ENCODE measurements at places on chromosomes 4 and X.
A peak's percentile ranks its signal among the peaks of the same experiment; 100 is the strongest.

DNA sequence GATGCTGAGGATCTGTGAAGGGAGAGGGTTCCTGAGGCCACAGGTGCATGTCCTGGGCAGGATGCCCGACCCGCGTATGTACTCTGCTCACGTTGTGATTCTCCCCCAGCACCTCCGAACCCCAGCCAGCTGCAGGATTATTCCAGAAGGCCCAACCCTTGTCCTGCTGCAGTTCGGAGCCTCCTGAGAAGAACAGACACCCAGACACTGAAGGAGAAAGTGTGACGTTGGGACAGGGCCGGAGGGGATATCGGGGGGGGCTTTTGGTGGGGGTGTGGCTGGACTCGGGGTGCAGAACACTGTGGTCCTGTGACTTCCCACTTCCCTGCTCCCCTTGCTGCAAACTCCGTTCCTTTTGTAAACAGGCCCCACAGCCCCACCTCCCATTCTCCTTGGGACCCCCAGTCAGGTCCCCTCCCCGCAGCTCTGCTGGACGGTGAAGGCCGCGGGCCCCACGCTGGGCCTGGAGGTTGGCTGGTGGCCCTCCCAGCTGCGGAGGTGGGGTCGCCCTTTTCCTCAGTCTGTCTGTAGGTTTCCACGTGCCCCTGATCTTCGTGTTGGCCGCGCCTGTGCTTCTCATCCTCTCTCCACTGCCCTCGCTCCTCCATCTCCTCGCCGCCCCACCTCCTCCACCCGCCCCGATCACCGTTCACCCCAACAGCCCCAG, 83.0 kb upstream of the ADRA2C start:
- DNase-seq, result no peak

GRCh38 chr4:6701371-6701770, 7.7 kb downstream of the S100P start:
- DNase-seq, result no peak

DNA sequence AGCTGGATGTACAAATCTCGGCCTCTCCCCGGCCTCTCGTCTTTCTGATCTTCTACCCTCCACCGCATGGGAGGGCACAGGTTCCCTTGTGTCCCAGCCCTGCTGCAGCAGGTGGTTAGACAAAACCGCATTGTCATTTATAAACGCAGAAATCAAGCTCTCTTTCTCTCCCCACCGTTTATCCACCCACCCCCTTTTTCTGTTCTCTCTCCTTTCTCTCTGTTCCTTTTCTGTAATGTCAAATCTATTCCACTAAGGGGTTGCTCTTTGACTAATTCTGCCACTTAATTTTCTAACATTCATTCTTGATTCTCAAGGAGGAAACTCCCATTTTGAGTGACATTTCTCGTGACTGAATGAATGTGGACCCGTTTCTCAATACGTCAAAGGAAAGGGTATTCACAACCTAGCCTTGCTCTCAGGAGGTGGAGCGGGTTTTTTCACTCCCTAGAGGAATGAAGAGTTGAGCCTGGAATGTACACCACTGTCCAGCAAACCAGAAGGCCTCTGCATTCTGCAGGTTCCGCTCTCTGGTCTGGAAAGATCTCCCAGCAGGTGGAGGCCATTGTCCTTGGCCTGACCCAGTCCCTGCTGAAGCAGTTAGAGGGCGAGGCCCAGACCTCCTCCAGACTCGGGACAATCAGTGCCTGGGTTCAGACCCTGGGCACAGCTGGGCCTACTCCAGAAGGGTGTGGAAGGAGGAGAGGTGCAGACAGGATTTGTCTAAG, 70.9 kb upstream of the ENPP6 start:
- no peak for DNase-seq

DNA sequence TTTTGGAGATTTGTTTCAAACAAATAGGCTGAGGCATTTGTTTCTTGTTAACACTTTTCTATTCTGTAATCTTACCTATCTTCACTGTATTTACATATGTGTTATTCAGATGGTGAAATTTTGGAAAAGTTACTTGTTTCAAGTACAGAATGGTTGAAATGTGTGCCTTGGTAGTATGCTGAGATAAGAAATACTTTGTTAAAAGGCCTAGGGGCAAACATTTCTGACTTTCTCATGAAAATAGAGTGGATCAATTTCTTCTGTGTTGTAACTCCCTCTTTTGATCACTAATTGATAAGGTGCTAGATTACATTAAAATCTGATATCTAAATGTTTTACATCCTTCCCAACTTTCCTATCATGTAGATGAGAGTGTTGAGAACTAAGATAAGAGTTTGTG, 18.1 kb downstream of the USO1 start:
- no peak for DNase-seq

- no peak for DNase-seq
Measured at GRCh38 chrX:45765767-45766166, 565.1 kb upstream of the DIPK2B start.

DNA sequence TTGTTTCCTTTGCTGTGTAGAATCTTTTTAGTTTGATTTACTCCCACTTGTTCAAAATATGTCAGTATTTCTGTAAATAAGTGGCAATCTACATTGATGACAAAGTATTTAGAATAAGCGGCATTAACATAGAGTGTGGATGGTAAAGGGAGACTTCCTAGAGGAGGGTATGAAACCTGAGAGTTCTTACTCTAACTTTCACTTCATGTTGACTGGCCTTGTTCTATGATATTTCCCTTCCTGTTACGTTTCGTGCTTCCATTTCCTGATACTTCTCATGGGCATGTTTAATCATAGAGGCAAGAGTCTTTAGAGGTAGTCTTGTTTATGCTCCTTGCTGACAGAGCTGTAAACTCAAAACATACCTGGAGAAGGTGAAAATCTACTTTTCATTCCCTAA, 408.9 kb downstream of the GLUD2 start:
- DNase-seq, result no peak

GRCh38 chr4:123453061-123453680, 56.6 kb downstream of the SPRY1 start:
- DNase-seq, result no peak

DNA sequence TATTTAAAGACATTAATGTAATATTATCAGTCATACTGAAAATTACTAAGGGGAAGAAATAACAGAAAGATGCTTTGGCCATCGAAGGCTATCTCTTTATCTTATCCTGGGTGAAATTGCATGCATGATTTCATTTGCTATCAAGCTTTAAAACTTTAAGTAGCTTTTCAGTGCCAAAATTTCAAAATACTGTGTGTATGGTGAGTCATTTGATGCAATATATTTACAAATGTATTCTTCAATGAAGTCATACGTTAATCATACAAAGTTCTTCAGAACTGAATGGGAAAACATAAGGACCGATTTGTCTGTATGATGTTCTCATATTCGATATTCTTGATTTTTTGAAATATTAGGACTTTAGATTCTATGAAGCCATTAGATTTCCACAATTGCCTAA, 1295.8 kb upstream of the AGA start:
- no peak for DNase-seq

DNA sequence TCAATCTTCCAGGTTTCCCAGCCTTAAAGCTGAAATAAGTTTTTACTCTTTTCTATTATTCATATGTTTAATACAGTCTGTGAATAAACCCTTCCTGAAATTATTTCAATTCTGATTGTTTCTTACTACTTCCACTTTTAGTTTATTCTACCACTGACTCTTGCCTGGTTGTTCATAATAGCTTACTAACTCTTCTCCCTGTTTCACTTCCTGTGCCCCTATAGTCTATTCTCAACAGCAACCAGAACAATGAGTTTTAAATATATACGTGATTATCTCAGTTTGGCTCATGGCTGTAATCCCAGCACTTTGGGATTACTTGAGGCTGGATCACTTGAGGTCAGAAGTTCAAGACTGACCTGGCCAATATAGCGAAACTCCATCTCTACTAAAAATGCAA, 408.0 kb upstream of the SPOCK3 start:
- DNase-seq, result no peak

GRCh38 chr4:137474711-137475301, 57.5 kb downstream of the PCDH18 start:
- no peak for DNase-seq

DNA sequence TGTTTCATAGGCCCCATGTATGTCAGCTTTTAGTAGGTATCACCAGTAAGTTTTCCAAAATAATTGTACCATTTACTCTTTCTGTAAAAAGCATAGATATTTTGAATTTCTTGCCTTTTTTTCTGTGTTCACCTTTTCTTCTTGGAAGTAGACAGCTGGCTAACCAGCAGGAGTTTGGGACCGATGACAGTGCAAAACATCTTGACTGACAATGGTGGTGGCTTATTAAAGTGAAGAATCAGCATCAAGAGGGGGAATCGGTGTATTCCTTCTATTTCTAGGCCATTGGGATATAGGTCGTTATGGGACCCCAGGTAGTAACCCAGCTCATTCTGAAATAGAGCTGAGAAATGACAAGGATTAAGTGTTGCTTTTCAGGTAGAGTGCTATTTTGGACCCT, 3.2 kb downstream of the CEP44 start:
- no peak for DNase-seq

GRCh38 chrX:66680451-66680850, 41.6 kb upstream of the EDA2R start:
- no peak for DNase-seq

DNA sequence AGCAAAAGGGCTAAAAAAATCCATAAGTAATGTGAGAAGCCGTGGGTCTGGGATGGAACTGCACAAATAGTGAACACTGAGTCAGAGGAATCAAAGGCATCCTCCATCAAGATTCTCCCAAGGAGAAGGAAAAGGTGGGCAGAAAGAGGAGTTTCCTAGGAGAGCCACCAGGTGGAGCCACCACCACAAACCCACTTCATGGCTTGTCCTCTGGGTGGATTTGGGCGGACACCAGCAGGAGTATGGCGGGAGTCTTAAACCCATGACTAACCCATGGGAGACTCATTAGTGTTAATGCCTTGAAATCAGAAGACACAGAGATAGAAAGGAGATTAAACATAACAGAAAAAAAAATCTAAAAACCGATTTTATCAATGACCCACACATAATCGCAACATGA, 147.7 kb downstream of the SH3KBP1 start:
- DNase-seq, result peak; percentile 49

GRCh38 chr4:81506731-81507130, 35.0 kb upstream of the RASGEF1B start:
- DNase-seq, result no peak

DNA sequence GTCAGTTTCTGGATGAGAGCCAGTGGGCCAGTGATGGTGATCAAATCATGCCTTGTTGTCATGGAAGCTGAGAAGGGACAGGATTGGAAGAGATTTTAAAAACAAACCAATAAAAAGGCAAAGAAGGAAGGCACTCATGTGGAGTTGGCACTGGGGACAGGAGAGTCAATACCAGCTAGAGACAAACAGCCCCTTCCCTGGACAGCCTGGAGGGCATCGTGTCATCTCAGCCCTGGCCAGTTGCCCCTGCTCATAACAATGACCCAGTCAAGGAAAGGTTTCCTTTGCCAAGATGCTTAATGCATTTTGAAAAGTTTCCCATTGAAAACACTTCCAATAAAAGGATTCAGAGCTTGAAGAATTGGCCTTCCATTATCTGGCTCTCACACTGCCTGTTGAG, 55.5 kb downstream of the SCML1 start:
- DNase-seq, result no peak

- DNase-seq, result no peak
Measured at GRCh38 chr4:11529625-11530201, 101.0 kb upstream of the HS3ST1 start.

GRCh38 chr4:184745831-184746795, 12.2 kb upstream of the CENPU start:
- no peak for DNase-seq

- DNase-seq, result no peak
Measured at GRCh38 chr4:73885574-73886267, 16.5 kb downstream of the CXCL1 start.

GRCh38 chrX:53195401-53195800, 29.6 kb downstream of the KDM5C start:
- no peak for DNase-seq

GRCh38 chr4:39521253-39521919, 5.9 kb downstream of the UGDH start:
- no peak for DNase-seq

- DNase-seq, result no peak
Measured at GRCh38 chrX:3046253-3047240, 5.3 kb downstream of the ARSF start.

GRCh38 chr4:124902001-124902515, 189.5 kb upstream of the ANKRD50 start:
- DNase-seq, result no peak

- DNase-seq, result no peak
Measured at GRCh38 chr4:122047456-122048425, 95.9 kb upstream of the TRPC3 start.

GRCh38 chrX:1486749-1487361, 34.1 kb upstream of the ASMTL start:
- peak; percentile 60 for DNase-seq

- no peak for DNase-seq
Measured at GRCh38 chr4:177001271-177002175, 208.8 kb upstream of the VEGFC start.

Data from right lobe of liver (tissue), 6 donors.